ENCODE measurements at places on chromosomes 12 and 14. TPM values are rescaled to one million over a fixed set of nuclear protein-coding genes. Genes with fewer than 3 reads are reported as not detected.

Gene LTBR
- total RNA-seq, result 12.1 TPM

Gene OTX2
- not detected for total RNA-seq

Gene KRT83
- not detected for total RNA-seq

Gene CNIH1
- total RNA-seq, result 166 TPM

Gene RBM23
- total RNA-seq, result 1.5 TPM

Gene KRT79
- not detected for total RNA-seq

Gene ZNF140
- 20.7 TPM for total RNA-seq

Gene CYP27B1
- total RNA-seq, result 0.97 TPM

Gene FOXM1
- total RNA-seq, result 25.9 TPM

Gene APPL2
- 9.9 TPM for total RNA-seq

Gene BIN2
- not detected for total RNA-seq

Gene LRRK2
- not detected for total RNA-seq

- H3K27ac ChIP-seq, result no peak overlapping the region
- peaks cover 34% of the 10 kb centered on the region for H3K4me1 ChIP-seq
- H3K4me3 ChIP-seq, result no peak overlapping the region
- H3K27me3 ChIP-seq, result peaks cover 59% of the 10 kb centered on the region
These were observed 1.4 kb upstream of the ASIC1 start for GRCh38 chr12:50055831-50056638.

GRCh38 chr12:62693376-62694050 lies 226.9 kb downstream of the MON2 start:
- H3K27me3 ChIP-seq, result no peaks in the 10 kb centered on the region
- no peak for DNase-seq
- H3K4me1 ChIP-seq, result no peaks in the 10 kb centered on the region
- H3K4me3 ChIP-seq, result no peak overlapping the region
- peaks cover 77% of the 10 kb centered on the region for H3K36me3 ChIP-seq

DNA sequence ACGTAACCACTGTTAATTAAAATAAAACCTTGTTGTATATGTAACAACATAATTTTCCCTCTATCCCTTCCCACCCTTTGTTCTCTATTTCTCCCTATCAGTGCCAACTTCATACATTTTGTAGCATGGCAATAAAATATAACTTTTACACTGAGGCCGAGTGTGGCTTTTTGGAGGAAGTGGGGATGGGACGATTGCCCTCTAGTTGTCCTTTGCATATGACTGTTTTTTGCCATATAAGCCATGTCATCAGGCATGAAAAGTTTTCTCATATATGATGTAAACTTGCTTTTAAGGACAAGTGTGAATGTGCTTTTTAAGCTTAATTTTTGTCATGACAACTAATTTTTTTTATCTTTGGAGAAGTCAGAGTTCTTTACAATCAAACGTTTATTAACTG lies 6.2 kb upstream of the CCT2 start:
- H3K4me1 ChIP-seq, result no peaks in the 10 kb centered on the region
- DNase-seq, result no peak
- H3K27ac ChIP-seq, result no peak overlapping the region
- no peaks in the 10 kb centered on the region for H3K27me3 ChIP-seq
- H3K4me3 ChIP-seq, result no peak overlapping the region

- no peaks in the 10 kb centered on the region for H3K27me3 ChIP-seq
- DNase-seq, result no peak
- no peak overlapping the region for H3K4me3 ChIP-seq
- H3K27ac ChIP-seq, result no peak overlapping the region
- H3K4me1 ChIP-seq, result no peaks in the 10 kb centered on the region
These were observed 431.5 kb upstream of the OR4E1 start for GRCh38 chr14:22105006-22105623.

DNA sequence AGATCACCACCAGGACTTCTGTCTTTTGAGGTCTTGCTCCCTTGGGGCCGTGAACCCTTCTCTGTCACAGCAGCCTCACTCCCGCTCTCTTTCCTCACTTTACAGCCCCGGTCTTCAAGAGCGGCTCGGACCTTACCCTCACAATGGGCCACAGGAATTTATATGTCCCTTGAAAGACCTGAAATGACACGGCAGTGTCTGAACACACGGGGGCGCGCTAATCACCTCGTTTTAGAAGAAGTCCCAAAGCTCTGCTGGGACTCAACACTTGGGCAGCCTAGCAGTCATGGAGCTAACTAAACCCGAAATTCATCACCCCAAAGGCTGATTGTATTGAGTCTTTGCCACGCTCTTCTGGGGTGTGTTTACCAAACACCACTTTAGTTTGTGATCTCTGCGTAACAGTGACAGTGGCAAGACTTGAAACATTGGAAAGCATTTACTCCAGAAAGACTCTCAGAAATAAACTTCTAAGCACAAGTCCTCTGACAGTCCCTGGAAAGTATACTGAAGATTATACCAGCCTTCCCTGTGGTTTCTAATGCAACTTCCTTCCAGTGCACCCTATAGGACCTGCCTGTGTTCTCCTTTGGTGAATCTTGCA lies 29.0 kb downstream of the SERPINA11 start:
- peak; percentile 80 for DNase-seq
- H3K27me3 ChIP-seq, result no peaks in the 10 kb centered on the region
- no peak overlapping the region for H3K27ac ChIP-seq
- no peak overlapping the region for H3K4me3 ChIP-seq

GRCh38 chr12:106416273-106416672 lies 58.7 kb downstream of the POLR3B start:
- H3K4me3 ChIP-seq, result no peak overlapping the region
- H3K27me3 ChIP-seq, result no peaks in the 10 kb centered on the region
- peaks cover 1% of the 10 kb centered on the region for H3K36me3 ChIP-seq
- no peak for DNase-seq
- H3K4me1 ChIP-seq, result peaks cover 21% of the 10 kb centered on the region

- H3K27me3 ChIP-seq, result peaks cover 5% of the 10 kb centered on the region
- H3K4me3 ChIP-seq, result no peak overlapping the region
- H3K4me1 ChIP-seq, result peaks cover 39% of the 10 kb centered on the region
- no peak overlapping the region for H3K27ac ChIP-seq
- H3K36me3 ChIP-seq, result no peaks in the 10 kb centered on the region
- DNase-seq, result no peak
These were observed 6.1 kb upstream of the CD9 start for GRCh38 chr12:6193853-6194815.

- H3K27ac ChIP-seq, result no peak overlapping the region
- peaks cover 3% of the 10 kb centered on the region for H3K36me3 ChIP-seq
- no peaks in the 10 kb centered on the region for H3K27me3 ChIP-seq
- peaks cover 14% of the 10 kb centered on the region for H3K4me1 ChIP-seq
- H3K4me3 ChIP-seq, result no peak overlapping the region
- no peak for DNase-seq
These were observed 46.9 kb downstream of the SLC25A47 start for GRCh38 chr14:100370003-100370402.

DNA sequence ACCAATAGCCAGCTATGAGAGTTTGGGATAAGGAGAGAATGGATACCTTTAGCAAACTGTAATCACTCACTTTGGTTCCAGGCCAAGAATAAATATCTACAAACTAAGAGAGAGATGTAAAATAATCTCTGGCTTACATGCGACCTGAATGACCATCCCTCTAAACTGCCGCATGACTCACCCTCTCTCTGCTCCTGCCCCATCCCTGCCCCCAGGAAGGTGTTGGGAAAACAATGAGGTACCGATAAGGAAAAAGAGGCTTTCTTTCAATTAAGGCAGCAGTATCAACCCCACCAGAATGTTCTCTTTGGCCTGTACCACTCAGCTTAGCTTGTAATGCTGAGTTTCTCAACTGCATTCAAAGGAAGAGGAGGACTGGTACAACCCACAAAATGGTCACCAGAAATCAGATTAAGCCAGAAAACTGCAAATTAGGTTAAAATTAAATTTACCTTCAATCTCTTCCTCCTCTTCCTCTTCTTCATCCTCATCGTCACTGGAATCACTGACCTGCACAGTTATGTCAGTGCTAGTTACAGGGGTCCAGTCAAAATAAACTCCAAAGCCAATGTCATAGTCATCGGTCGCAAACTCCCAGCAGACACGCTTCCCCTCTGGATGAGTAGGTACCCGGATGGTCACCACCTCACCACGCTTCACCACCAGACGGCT lies 22.0 kb downstream of the GSTZ1 start:
- H3K4me1 ChIP-seq, result peaks cover 20% of the 10 kb centered on the region
- no peaks in the 10 kb centered on the region for H3K27me3 ChIP-seq
- H3K4me3 ChIP-seq, result no peak overlapping the region
- no peak for DNase-seq
- peaks cover 23% of the 10 kb centered on the region for H3K36me3 ChIP-seq

DNA sequence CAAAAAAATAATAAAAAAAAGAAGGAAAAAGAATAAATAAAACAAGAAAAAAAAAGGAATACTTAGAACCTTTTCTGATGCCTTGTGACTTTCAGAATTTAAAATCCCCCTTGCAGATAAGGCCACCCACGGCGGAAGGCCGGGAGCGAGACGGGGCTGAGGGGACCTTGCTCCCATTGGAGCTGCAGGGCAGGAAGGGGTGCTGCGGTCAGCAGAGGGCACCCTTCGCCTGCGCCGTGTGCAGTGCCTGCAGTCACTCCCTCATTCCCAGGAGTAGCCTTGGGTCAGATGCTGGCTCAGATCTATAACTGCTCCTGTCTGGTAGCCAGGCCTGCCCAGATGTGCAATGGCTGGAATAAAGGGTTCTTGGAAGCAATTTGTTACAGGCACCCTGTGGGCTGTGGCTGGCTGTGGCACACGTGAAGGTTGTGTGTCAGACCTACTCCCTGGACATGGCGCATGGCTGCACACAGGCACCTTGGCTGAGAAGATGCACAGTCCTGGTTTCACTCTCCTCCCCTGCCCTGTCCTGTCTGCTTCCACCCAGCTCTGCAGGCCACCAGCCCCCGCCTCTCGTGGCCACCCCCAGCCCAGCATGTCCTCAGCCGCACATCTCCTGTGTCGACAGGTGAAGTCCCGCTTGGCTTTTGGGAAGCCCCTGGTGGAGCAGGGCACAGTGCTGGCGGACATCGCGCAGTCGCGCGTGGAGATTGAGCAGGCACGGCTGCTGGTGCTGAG lies 13.4 kb upstream of the ALDH2 start:
- H3K4me3 ChIP-seq, result no peak overlapping the region
- peaks cover 16% of the 10 kb centered on the region for H3K4me1 ChIP-seq
- no peak overlapping the region for H3K27ac ChIP-seq
- no peaks in the 10 kb centered on the region for H3K27me3 ChIP-seq
- DNase-seq, result peak; percentile 53

GRCh38 chr12:3493043-3493858 lies 2.2 kb downstream of the PRMT8 start:
- no peak overlapping the region for H3K4me3 ChIP-seq
- H3K36me3 ChIP-seq, result no peaks in the 10 kb centered on the region
- no peak for DNase-seq
- no peaks in the 10 kb centered on the region for H3K4me1 ChIP-seq

DNA sequence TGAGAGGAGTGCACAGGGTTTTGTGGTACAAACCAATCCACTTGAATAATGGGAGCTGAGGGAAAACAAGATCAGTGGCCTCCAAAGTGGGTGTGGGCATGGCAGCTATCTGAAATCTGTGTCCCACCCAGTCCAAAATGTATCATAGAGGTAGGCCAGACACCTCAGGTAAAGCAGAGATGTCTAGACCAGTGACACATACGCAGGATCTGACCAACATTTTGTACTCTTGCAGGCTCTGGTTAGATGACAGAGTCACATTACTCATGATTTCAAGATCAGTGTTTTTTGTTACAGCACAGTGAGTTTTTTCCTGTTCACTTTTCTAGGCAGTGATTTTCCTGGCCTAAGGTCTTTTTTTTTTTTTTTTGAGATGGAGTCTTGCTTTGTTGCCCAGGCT lies 211.8 kb downstream of the PCNX1 start:
- DNase-seq, result no peak
- H3K4me1 ChIP-seq, result peaks cover 56% of the 10 kb centered on the region
- H3K4me3 ChIP-seq, result no peak overlapping the region
- no peaks in the 10 kb centered on the region for H3K36me3 ChIP-seq
- H3K27me3 ChIP-seq, result no peaks in the 10 kb centered on the region

- H3K27ac ChIP-seq, result no peak overlapping the region
- peaks cover 47% of the 10 kb centered on the region for H3K4me1 ChIP-seq
- H3K27me3 ChIP-seq, result no peaks in the 10 kb centered on the region
- no peak for DNase-seq
- no peaks in the 10 kb centered on the region for H3K36me3 ChIP-seq
These were observed 58.3 kb downstream of the VCPKMT start for GRCh38 chr14:50058113-50058512.

GRCh38 chr12:108842361-108842760 lies 15.0 kb downstream of the SSH1 start:
- H3K4me1 ChIP-seq, result peaks cover 23% of the 10 kb centered on the region
- H3K27ac ChIP-seq, result no peak overlapping the region
- peaks cover 12% of the 10 kb centered on the region for H3K36me3 ChIP-seq
- no peaks in the 10 kb centered on the region for H3K27me3 ChIP-seq

- no peaks in the 10 kb centered on the region for H3K36me3 ChIP-seq
- H3K4me1 ChIP-seq, result no peaks in the 10 kb centered on the region
- no peak overlapping the region for H3K4me3 ChIP-seq
- H3K27me3 ChIP-seq, result no peaks in the 10 kb centered on the region
- H3K27ac ChIP-seq, result no peak overlapping the region
- DNase-seq, result no peak
These were observed 1162.7 kb downstream of the BCL11B start for GRCh38 chr14:98109326-98109725.

DNA sequence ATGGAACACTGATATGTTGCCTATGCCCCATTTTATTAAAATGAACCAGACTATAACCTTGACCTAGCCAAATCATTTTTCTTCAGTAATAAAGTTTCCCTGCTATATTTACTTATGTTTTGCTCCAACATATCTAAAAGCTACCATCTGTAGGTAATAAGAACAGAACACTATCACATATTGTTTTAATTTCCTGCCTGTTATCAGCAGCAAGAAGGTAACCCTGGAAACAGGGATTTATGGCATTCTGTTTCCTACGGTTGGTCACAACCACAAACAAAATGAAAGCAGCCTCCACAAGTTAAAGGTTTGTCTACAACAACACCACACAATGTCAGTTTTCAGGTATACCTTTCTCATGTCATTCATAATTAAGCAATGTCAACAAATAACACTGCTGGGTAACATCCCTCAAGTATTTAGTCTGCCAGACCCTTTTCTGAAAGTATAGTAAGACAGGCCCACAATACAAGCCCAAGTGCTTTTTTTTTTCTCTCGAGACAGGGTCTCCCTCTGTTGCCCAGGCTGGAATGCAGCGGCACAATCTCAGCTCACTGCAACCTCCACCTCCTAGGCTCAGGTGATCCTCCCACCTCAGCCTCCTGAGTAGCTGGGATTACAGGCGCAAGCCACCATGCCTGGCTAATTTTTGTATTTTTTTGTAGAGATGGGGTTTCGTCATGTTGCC lies 25.5 kb downstream of the GCH1 start:
- no peak overlapping the region for H3K4me3 ChIP-seq
- no peak for DNase-seq
- peaks cover 27% of the 10 kb centered on the region for H3K4me1 ChIP-seq
- H3K27me3 ChIP-seq, result no peaks in the 10 kb centered on the region
- H3K27ac ChIP-seq, result no peak overlapping the region

DNA sequence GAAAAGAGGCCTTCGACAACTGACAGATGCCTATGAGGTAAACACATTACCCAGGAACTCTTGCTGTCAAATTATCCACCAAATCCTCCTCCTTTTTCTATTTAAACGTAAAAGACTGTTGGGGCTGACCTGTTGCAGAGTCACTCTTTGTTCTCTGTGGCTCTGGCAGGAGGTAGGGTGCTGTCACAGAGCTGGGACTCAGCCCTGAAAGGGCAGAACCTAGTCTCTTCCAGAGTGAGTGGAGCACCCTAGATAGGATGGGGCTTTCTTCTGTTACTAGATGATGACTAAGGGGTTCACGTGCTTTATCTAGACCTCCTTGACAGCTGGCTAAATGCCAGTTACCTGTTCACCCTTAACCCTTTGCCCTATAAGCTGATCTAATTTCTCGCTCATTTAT lies 25.7 kb downstream of the FNTB start:
- no peak overlapping the region for H3K27ac ChIP-seq
- H3K27me3 ChIP-seq, result no peaks in the 10 kb centered on the region
- H3K4me1 ChIP-seq, result no peaks in the 10 kb centered on the region
- DNase-seq, result no peak
- no peak overlapping the region for H3K4me3 ChIP-seq

Measured in HepG2 (cell line).